Activated CD8-positive, alpha-beta memory T cell treated with anti-CD3 and anti-CD28 coated beads for 4 hours (primary cell): ENCODE measurements at places on chromosomes 16 and 17.

GRCh38 chr16:75446416-75446815, 13.1 kb upstream of the CFDP1 start:
- DNase-seq: no peak

- no peak for DNase-seq
Measured at GRCh38 chr16:57316390-57317017, 32.0 kb upstream of the PLLP start.

DNA sequence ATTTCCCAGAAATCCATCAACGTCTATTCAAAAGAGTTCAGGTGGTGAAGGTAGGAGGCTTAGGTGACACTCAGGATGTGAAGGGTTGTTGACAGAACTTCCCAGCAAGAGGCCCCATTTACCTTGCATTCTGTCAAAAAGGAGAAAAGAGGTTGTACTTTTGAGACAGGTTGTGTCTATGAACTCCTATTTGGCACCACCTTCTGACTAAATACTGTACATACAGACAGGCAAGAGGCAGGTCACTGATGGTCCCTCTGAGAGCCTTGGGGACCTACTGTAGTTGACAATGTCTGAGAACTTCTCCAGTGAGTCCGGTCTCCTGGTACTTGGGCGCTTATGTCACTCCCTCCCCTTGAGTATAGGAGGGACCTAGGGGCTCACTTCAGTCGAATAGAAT, 479.3 kb upstream of the ZFHX3 start:
- DNase-seq: no peak

DNA sequence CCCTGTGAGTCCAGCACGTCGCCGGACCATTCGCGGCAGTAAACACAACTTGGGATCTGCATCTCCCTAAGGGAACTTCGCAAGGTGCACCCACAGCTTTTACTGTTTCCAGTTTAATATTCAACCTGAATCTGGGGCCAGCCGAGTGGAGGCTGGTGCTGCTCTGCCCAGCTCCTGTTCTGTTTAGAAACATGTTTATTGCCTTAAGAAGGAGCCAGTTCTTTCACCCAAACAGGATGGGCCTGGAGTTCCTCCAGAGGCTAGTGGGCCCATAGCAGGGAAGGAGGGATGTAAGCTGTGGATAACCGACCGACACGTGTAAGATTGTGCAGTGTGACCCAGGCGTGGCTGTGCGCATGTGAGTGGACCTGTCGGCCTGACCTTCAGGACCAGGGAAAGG, 17.4 kb downstream of the TBC1D24 start:
- no peak for DNase-seq

GRCh38 chr16:67481561-67482232, 740 bp upstream of the ATP6V0D1 start:
- DNase-seq: peak; percentile 8

GRCh38 chr17:30513346-30513745, 36.1 kb downstream of the GOSR1 start:
- no peak for DNase-seq

- DNase-seq: no peak
Measured at GRCh38 chr16:87322833-87323726, 5.9 kb upstream of the C16orf95 start.

DNA sequence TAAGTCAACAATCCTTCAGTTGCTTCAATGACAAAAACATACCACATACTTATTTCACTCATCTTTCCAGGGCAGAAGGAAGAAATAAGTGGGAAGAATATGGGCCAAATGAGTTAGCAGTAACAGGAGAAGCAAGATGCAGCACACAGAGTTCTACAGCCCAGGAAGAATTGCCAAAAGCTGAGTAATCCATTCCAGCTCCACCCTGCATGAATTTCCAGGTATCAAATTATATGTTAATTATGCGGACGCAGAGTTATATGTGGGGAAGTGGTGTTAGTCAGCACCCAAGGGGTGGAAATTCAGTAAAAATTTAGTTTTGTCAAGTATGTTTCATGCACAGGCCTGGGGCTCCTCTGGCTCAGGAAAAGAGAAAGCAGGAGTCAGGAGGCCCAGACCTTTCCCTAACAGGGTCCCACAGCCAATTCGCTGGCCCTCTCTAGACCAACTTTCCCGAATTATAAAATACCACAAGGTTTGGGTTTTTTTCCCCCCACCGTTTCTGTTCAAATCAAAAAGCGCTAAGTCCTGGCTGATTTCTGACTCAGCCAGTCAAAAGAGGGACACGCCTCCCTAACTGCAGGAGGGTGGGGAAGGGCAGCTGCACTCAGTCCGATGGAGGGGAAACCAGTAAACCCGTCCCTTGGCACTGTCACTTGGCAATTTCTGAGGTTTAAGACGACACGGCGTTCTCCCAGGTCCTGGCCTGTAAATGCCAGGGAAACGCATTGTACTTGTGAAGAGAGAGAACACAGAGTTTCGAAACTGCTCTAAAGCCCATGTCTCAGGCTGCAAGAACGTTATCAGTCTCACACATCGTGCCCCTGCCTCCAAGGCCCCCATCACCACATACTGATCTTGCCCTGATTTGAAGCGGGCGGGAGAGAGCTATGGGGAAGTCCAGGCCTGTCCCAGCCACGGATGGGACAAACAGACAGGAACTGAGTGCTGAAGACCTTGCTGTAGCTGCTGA, 58.1 kb downstream of the ZFHX3 start:
- DNase-seq: no peak

GRCh38 chr16:57049678-57050077, 42.7 kb upstream of the CPNE2 start:
- DNase-seq: no peak

DNA sequence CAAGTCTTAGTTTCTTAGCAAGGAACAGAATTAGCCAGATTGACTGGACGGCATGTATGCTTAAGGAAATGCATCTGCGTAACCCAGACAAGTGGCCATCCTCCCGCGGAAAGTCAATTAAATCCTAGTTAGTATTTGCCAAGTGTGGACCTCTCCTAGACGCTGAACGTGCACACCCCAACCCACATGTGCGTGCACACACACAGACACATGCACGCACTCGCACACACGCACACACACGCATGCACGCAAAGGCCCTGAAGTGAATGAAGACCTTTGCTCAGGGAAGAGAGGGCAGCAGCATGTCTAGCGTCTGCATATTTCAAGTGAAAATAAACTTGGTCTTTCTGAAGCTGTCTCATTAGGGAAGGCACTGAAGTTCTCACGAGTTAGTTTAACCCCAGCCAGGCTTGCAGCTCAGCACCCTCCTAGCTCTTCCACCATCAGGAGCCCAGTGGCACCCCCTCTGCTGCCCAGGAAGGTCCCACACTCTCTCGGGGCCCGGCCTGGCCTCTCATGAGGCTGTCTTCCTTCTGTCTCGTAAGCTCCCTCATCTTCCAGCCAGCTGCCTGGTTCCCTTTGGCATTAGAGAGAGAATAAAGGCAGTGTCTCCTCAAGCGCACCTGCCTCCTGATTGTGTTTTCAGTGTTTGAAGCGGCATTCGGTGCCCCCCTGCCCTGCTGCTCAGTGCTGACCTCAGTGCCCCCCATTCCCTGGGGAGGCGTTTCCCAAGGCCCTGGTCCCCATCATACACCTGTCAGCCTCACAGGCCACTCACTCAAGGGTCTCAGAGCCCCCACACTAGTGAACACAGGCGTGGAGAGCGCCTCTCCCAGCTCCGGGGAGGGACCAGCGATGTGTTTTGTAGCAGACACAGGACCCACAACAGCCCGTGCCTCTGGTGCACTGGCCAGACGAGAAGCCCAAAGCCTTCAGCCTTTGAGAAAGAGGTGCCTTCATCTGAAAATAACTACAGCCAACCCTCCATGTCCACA, 52.2 kb upstream of the CHMP6 start:
- DNase-seq: no peak

- no peak for DNase-seq
Measured at GRCh38 chr16:85208643-85209520, 96.6 kb upstream of the CIBAR2 start.

- DNase-seq: no peak
Measured at GRCh38 chr16:66435896-66436295, 8.8 kb downstream of the BEAN1 start.

DNA sequence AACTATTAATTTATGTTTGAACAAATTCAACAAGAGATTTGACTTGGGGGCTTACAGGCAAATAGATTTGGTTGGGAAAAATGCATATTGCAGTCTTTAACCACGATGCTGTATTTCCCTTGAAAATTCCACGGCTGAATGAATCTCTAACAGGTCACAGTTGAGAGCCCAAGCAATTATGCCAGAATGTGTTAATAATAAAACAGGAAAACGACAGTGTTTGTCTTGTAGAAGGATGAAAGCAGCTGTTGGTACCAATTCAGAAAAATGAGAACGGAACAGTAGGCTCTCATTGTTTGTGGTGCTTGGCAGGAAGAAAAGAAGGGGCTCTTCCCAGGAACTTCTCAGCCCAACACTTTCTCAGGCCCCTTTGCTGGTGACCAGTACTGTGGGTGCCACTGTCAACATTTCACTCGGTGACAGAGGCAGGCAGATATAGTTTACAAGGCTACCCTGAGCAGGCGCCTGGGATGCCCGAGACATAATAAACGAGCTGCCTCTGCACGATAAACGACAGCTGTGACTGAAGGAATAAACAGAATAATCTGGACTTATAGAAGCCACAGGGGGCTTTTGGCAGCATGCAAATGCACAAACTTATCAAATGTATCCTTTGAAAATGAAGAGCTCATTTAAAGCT, 387.1 kb downstream of the HS3ST4 start:
- no peak for DNase-seq

- DNase-seq: no peak
Measured at GRCh38 chr17:60163108-60163784, 13.5 kb downstream of the CA4 start.

- DNase-seq: no peak
Measured at GRCh38 chr16:24939738-24940137, 75.4 kb downstream of the ARHGAP17 start.

GRCh38 chr16:57147381-57148221, 38.2 kb downstream of the PSME3IP1 start:
- no peak for DNase-seq

GRCh38 chr16:8087597-8088289, 502.6 kb downstream of the TMEM114 start:
- no peak for DNase-seq

GRCh38 chr16:67731071-67731752, 12.1 kb upstream of the GFOD2 start:
- DNase-seq: no peak

DNA sequence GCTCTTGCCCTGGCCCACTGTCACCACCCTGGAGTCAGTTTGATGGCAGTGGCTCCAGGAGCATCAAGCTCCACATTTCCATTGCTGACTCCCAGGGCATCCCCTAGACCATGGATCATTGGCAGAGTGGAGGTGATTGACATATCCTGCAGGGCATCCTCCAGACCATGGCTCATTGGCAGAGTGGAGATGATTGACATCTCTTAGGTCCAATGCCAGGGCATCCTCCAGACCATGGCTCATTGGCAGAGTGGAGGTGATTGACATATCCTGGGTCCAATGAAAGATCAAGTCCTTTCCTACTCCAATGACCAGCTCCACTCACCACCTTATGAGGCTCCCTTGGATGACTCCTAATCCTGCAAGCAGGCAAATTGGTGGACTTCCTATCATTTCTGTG, 174.3 kb upstream of the NLRP1 start:
- DNase-seq: no peak

DNA sequence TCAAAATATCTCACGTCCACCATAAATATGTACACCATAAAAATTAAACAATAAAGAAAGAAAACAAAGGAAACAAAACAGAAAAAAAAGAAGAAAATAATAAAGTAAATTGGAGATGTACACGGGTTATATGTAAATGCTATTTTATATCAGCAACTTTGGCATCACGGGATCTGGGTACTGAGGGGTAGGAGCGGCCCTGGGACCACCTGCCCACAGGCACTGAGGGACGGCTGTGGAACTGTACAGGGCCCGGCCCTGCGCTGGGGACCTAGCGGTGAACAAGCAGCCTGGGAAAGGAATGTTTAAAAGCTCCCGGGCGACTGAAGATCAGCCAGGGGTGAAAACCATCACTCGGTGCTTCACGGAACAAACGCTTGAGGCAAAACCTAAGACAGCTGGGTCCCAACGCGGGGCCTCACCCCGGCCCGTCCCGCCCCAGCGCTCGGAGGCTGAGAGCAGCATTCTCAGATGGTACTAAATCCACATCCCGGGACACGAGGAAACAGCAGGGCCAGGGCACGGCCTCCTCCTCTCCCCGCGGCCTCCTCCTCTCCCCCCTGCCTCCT, 31.2 kb downstream of the NXN start:
- no peak for DNase-seq

GRCh38 chr17:7745748-7746470, 28.4 kb downstream of the DNAH2 start:
- no peak for DNase-seq

GRCh38 chr17:43334738-43335402, 63.9 kb upstream of the ARL4D start:
- no peak for DNase-seq

DNA sequence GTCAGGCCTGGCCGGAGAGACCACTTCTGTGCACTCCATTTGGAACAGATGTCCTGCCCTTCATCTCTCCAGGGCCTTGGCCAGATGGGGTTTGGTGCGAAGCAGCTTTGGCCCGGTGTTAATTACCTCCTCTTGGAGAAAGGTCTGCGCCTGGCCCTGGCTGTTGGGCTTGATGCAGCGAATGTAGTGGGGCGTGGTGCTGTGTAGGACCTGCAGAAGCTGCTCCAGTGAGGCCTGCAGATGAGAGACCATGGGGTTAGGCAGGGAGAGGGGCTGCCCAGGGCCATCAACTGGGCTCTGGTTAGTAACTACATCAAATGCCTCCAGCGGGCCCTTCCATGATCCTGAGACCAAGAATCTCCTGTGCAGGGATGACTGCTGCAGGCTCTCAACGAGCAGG, 18.7 kb downstream of the ZNHIT3 start:
- DNase-seq: no peak

DNA sequence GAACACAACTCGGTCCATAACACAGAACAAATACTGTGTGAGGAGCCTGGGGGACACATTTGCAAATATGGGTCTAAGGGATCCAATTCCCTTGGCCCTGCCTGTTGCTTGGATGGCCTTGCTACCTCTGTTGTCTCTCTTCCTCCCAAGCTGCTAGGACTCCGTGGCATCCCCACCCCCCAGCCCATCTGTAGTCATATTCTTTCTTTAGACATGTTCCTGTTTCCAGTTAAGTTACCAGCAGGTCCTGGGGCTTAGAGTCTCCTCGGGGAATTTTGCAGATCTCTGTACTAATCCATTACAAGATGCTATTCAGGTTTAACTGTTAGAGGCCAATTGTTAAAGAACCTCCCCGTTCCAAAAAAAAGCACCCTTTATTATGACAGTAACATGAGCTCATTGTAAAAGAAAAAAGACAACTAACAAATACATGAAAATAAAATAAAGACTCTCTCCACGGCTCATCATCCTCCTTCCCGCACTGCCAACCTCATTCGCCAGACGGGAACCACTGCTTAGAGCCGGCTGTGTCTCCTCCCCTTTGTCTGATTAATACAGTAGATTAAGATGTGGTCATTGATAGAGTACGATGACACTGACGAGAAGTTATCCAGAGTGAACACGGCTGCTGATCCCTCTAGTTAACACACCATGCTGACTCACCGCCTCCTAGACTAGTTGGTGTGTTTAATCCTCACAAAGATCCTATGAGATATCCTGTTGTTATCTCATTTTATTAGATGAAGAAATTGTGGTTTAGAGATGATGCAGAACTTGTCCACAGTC, 22.2 kb downstream of the HS3ST4 start:
- no peak for DNase-seq

- DNase-seq: no peak
Measured at GRCh38 chr17:68107373-68107772, 71.8 kb downstream of the KPNA2 start.

GRCh38 chr17:48592577-48592976, 1.0 kb downstream of the HOXB5 start:
- DNase-seq: no peak
